ENCODE measurements at places on chromosomes 2 and 18. TPM values are rescaled to one million over a fixed set of nuclear protein-coding genes. Genes with fewer than 3 reads are reported as not detected.

The DIPK1C gene
- not detected for total RNA-seq

- no peak for DNase-seq
These were observed 985.0 kb downstream of the BCL11A start for GRCh38 chr2:59568461-59568860.

DNA sequence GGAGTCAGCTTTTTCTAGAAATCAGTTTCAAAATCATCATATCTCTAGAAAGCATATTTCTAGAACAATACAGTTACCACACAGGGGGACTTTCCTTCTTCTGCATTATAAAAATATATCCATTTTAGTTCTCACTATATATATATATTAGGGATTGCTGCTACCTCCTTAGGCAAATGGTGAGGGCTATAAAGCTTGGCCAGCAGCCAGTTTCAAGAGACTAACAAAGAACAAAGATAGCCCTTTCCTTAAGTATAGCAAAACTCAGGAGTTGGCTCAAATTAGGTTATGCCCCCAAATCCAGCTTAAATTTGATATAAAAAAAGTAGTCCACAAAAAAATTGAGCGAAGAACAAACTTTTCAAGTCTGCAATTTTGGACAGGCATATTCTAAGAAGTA lies 70.0 kb downstream of the EIF2AK3 start:
- DNase-seq = no peak

The GPC1 gene
- 49.0 TPM for total RNA-seq

DNA sequence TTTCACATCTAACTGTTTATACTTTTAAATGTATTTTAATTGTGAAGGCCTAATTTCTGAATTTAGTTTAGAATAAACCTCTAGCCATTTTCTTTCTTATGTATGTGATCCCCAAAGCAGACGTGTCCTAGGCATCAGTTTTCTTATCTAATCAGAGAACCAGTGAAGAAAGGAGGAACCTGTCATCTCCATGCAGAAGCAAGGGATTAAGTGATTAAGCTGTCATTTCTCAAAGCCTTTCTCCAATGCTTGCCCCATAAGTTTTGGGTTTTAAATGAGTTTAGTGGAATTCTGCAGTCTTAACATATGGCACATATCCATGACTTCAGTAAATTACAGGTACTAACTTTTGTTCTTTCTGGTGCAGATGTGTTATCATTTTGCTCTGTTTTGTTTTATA lies 190.4 kb downstream of the PLCL1 start:
- DNase-seq = no peak

GRCh38 chr18:72122103-72122502 lies 422.0 kb downstream of the CBLN2 start:
- DNase-seq = no peak

The ACMSD gene
- total RNA-seq = not detected

The DSG2 gene
- total RNA-seq = 30.0 TPM

DNA sequence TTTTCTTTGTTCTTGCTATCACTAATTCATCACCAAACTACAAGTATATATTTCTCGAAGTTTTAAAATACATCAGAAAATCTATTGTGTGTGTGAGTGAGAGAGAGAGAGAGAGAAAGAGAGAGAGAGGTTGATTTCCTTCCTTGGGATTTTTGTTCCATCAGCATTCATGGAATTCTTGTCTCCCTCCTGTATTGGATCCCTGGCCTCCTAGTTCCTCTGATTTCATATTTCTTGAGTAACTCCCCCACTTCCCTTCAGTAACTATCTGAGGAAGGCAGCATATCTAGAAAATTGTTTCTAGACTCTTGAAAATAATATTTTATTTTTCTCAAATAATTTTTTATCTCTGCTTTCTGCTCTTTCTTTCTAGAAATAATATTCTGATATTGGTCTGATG lies 13.3 kb upstream of the ACTR2 start:
- DNase-seq = no peak

DNA sequence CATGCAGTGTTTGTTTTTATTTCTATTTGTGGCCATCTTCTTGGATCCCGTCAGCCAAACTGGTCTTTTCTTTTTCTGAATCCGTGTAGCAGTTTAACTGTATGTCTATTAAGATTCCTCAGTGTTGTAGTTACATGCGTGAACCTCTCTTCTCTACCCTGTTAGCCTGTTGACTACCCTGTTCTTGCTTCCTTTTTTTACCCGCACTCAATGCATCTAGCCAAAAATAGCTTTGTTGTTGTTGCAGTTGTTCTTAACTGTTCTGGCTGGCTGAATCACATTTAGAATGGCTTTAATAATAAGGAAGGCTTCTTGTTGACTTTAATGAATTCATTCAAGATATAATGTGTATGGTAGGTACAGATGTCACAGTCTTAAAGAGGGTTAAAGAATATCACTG lies 137.1 kb downstream of the LCLAT1 start:
- DNase-seq = no peak

DNA sequence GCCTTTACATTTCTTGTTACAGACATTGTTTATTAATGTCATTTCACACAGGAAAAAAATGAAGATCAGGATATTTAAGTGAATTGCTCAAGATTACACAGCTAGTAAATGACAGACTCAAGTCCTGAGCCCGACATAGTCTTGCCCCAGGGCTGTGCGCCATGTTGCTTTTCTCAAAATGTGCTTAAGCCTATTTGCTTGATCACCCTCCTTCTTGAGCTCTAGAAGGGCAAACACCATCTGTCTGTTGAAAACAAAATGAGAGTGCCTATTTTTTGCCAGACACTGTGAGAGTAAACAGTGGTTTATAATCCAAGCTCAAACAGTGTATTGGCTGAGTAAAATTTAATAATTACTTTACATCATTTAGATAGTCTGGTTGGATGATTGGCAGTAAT lies 34.8 kb upstream of the HNMT start:
- no peak for DNase-seq

The TMEM214 gene
- total RNA-seq = 34.1 TPM

GRCh38 chr2:202844656-202845055 lies 26.9 kb downstream of the ICA1L start:
- no peak for DNase-seq

The EPB41L5 gene
- total RNA-seq = 4.0 TPM

The SCN7A gene
- total RNA-seq = not detected

The CRACDL gene
- total RNA-seq = not detected

DNA sequence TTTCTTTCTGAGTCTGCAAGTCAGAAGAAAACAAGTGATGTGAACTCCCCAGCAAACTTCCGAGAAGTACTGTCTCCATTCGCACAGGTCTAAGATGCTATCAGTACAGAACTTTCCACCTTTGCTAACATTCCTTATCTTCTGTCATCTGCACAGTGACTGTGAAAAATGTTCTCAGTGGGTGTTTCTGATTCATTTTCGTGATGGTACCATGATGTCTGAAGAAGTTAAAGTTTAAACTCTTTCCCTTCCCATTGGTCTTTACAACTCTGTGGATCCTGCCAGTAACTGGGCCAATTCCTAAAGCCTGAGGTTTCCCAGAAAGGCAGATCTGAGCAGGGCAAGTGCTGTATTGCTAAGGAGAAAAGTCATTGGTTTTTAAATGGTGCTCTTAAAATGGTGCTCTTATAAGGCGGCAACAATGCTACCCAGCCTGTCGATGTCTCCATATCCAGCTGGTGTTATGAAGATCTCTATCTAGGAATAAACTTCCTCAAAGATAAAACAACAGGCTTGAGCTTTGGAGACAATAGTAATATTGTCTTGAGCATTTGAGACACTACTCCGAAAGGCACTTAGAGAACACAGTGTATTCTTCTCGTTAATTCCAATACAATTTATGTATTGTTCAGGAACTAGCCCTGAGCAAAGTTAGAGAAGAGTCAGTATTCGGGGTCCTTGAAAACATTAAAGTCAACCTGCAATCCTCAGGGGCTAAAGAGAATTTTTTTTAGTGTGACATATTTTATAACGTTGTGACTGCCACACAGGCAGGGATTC lies 232.3 kb downstream of the OSR1 start:
- no peak for DNase-seq

DNA sequence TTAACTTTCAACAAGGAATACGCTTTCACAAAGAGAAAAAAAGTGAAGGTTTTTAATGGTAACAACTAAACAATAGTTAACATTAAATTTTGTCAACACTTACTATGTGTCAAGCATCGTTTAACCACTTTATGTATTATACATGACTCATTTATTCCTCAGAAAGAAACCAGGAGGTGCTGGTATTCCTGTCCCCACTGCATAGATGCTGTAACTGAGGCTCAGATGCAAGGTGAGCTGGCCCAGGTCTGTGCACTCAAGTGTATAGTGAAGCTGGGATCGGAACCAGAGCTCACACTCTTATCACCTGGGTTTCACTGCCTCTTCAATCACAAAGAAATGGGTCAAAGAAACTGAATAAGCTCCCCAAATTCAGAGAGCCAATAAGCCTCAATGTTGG lies 16.5 kb downstream of the FBXO15 start:
- no peak for DNase-seq

GRCh38 chr2:6916736-6917070 lies 509 bp upstream of the RNF144A start:
- DNase-seq = no peak

- DNase-seq = no peak
These were observed 735 bp downstream of the NRP2 start for GRCh38 chr2:205682971-205683501.

The REG1B gene
- not detected for total RNA-seq

DNA sequence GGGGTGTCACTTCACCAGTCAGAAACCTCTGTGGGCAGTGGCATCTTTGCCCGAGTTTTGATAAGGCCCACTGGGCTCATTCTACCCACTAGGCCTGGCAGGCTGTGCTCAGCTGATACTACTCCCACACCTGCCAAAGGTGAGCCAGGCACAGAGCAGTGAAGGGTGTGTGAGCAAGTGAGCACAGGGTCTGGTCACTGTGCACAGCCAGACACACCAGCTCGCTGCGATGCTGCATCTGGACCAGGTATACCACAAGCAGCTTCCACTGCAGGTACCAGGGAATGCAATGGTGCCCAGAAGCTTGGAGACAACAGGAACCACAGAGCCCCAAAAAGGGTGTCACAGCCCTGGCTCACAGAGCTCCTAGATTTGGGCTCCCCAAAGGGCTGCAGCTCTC lies 40.6 kb upstream of the CBLN2 start:
- DNase-seq = no peak

GRCh38 chr2:48779019-48779716 lies 23.6 kb upstream of the LHCGR start:
- no peak for DNase-seq

DNA sequence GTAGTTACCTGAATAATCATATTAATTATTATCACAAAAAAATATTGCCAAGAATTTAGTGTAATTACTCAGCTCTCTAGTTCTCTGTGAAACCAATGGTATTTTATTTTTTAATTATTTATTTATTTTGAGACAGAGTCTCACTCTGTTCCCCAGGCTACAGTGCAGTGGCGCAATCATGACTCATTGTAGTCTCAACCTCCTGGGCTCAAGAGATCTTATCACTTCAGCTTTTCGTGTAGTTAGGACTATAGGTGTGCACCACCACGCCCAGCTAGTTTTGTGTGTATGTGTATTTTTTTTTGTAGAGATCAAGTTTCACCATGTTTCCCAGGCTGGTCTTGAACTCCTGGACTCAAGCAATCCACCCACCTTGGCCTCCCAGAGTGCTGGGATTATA lies 440.4 kb upstream of the CDH20 start:
- peak; percentile 79 for DNase-seq

GRCh38 chr18:61699397-61700110 lies 193.3 kb downstream of the RNF152 start:
- no peak for DNase-seq

The ARL4C gene
- total RNA-seq = 111 TPM

The ZFP36L2 gene
- total RNA-seq = 1.7 TPM

DNA sequence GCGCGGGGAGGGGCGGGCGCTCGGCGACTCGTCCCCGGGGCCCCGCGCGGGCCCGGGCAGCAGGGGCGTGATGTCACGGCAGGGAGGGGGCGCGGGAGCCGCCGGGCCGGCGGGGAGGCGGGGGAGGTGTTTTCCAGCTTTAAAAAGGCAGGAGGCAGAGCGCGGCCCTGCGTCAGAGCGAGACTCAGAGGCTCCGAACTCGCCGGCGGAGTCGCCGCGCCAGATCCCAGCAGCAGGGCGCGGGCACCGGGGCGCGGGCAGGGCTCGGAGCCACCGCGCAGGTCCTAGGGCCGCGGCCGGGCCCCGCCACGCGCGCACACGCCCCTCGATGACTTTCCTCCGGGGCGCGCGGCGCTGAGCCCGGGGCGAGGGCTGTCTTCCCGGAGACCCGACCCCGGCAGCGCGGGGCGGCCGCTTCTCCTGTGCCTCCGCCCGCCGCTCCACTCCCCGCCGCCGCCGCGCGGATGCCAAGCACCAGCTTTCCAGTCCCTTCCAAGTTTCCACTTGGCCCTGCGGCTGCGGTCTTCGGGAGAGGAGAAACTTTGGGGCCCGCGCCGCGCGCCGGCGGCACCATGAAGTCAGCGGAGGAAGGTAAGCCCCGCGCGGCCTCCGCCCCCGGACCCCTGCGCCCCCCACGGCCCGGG lies at the start of gene NFATC1:
NFATC1 (plus strand) TSS at position 170 of the 644 bp plus-strand sequence; CDS start at position 465, 295 bp downstream.
- DNase-seq = no peak

DNA sequence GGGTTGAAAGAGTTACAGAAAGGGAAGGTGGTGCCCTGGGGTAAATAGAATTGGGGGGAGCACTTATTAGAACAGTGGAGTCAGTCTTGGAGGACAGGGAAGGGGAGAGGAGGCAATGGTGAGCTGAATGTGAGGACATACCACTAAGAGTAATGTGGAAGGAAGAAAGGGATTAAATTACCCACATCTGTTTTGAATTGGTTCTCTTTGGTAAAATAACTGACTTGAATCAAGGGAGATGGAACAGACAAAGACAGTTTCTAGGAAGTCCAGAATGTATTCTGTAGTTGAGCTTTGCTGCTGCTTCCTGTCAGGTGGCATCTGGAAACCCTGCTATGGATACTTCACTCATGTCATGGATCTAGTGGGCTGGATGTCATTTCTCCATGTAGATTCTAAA lies 6.7 kb downstream of the SETBP1 start:
- no peak for DNase-seq

The C18orf54 gene
- 8.2 TPM for total RNA-seq

- DNase-seq = peak; percentile 85
These were observed 7.7 kb downstream of the LPIN1 start for GRCh38 chr2:11753886-11754699.

GRCh38 chr18:24246143-24246542 lies 107.3 kb downstream of the CABYR start:
- no peak for DNase-seq

GRCh38 chr2:72144274-72144631 lies 3.4 kb downstream of the CYP26B1 start:
- no peak for DNase-seq

DNA sequence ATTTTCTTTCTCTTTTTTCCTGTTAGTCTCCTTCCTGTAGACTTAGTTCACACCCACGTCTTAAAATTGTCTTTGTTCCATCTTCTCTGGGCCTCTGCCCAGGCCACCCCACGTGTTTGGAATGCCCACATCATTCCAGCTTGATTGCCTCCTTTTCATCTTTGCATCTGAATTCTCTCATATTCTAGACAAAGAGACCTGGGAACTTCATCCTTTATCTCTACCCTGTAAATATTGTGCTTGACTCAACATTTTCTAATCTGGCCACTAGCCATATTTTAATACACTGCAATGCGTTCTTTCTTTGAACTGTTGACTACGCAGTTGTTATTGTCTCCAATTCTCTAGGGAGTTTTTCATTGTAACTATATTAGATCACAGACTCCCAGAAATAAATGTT lies 187.5 kb upstream of the NRXN1 start:
- peak; percentile 58 for DNase-seq

Data from HT1080 (cell line).